ENCODE measurements at places on chromosomes 2 and 18. TPM values are rescaled to one million over a fixed set of nuclear protein-coding genes. Genes with fewer than 3 reads are reported as not detected.

PARD6G gene
- total RNA-seq: 33.8 TPM

LHCGR gene
- total RNA-seq: not detected

FOXI3 gene
- not detected for total RNA-seq

- no peak for ATAC-seq
These were observed 288.7 kb upstream of the DSEL start for GRCh38 chr18:67805261-67805660.

DNA sequence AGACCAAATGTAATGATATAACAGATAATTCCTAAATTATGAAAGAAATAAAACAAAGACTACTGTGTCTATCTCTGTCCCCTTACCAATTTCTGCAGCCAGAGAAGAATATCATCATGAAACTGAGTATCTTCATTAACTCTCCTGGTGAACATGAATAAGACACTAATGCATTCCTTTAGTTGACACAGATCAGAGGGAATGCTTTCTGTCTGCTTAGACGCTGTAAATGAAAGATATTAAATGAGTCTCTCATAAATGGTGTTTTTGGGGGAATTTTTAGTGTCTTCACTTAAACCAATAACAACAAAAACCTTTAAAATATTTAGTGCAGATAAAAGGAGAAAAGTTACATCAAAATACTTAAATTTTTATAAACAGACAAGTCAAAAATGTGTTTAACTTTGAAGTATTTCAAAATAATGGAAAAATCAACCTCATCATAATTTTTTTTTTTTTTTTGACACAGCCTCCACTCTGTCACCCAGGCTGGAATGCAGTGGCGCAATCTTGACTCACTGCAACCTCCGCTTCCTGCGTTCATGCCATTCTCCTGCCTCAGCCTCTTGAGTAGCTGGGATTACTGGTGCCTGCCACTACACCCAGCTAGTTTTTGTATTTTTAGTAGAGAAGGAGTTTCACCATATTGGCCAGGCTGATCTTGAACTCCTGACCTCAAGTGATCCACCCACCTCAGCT lies 16.0 kb downstream of the EPG5 start:
- no peak for ATAC-seq

DNA sequence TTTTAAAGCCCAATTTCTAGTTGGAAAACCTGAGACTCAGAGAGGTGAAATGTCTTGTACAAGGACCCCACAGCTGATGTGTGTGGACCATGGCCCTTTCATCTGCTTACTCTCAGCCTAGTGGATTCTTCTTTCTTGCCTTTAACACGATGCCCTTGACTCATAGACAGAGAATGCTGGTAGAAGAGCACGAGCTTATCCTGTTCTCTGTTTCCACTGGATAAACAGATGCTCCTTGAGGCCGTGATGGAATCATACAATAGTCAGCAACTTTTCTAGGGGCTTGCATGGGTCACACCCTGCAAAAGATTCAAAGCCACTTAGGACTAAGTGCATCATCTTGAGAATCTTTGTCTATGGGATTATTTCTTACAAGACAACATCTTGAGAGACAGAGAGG lies 50.9 kb downstream of the MYCN start:
- no peak for ATAC-seq

DNA sequence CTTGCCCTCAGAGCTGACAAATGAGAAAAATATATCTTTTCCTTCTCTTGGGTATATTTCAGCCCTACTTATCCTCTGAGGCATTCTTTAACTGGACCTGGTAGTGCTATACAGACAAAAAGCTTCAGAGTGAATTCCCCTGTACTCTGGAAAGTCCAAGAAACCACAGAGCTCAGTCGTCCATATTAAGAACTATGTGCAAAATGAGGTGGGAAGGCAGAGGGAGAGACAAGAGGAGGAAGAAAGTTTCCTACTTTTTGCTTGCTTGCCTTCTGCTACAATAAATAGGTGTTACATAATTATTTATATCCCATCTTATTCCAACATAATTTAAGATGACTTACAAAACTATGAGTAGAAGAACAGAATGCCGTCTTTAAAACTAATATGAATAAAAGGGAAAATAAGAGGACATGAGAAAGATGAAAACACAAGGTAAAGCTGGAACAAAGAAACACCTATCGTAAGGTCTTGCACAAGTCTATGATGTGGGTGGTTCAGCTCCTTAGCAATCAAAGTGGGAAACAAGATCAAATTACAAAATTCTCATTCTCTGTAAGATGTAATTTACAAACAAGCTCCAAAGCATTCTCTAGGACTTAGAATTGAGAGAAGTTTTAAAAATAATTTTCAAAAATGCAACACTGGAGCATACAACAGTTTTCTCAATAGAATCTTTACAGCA lies 97.9 kb downstream of the BAZ2B start:
- no peak for ATAC-seq

GRCh38 chr2:1701556-1702185 lies 42.6 kb downstream of the PXDN start:
- ATAC-seq: peak; percentile 46

Data from esophagus mucosa (tissue), 1 donor.